ENCODE measurements at places on chromosomes 5 and 9.

- no peaks in the 10 kb centered on the region for H3K27me3 ChIP-seq
- no peak overlapping the region for H3K4me3 ChIP-seq
- H3K36me3 ChIP-seq = no peaks in the 10 kb centered on the region
- no peak overlapping the region for H3K27ac ChIP-seq
Observed at GRCh38 chr5:161676103-161676502, 9.4 kb upstream of the GABRA6 start.

DNA sequence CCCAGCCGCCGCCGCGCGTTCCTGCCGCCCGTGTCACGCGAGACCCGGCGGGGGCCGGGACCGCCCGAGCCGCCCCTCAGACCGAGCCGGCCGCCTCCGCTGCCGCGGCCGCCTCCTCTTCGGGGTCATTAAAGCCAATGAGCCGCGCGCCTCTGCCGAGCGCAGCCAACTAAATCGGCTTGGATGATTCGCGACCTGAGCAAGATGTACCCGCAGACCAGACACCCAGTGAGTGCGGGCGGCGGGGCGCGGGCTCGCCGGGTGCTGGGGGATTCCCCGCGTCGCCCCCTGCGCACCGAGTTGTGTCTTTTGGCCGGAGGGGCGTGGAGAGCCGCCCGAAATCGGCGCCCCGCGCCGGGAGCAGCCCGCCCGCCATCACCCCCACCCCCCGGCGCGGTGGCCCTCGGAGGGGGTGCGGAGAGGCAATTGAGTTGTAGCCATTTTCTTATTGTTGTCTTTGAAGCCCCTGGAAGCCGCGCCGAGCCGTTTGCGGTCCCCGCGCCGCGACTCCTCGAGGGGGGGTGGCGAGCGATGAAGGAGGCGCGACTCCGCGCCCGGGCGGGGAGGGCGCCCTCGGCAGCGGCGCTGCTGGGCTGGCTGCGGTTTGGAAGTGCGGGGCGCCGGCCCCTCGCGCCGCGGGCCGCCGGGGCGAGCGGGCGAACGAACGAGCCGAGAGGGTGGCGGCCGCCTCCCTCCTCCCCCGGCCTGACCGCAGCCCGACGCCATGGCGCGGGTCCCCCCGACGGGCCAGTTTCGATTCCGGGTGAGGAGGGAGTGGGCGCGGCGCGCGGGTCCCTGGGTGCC is 1.0 kb downstream of the TLE4 start:
- H3K27me3 ChIP-seq = peaks cover 16% of the 10 kb centered on the region
- H3K27ac ChIP-seq = peak overlapping the region; percentile 82
- H3K4me1 ChIP-seq = peaks cover 2% of the 10 kb centered on the region
- H3K36me3 ChIP-seq = no peaks in the 10 kb centered on the region
- peak overlapping the region; percentile 66 for H3K4me3 ChIP-seq

GRCh38 chr5:95649274-95649673 is 2.7 kb downstream of the RFESD start:
- no peak overlapping the region for H3K4me3 ChIP-seq
- H3K36me3 ChIP-seq = no peaks in the 10 kb centered on the region
- H3K27ac ChIP-seq = no peak overlapping the region
- peaks cover 3% of the 10 kb centered on the region for H3K4me1 ChIP-seq
- no peak for DNase-seq

GRCh38 chr5:87076931-87077330 is 190.8 kb upstream of the RASA1 start:
- no peaks in the 10 kb centered on the region for H3K36me3 ChIP-seq
- H3K27me3 ChIP-seq = no peaks in the 10 kb centered on the region
- H3K4me3 ChIP-seq = no peak overlapping the region
- no peaks in the 10 kb centered on the region for H3K4me1 ChIP-seq

- no peaks in the 10 kb centered on the region for H3K27me3 ChIP-seq
- no peak overlapping the region for H3K4me3 ChIP-seq
- no peak for DNase-seq
- H3K4me1 ChIP-seq = peaks cover under 1% of the 10 kb centered on the region
- no peak overlapping the region for H3K27ac ChIP-seq
- H3K36me3 ChIP-seq = no peaks in the 10 kb centered on the region
Observed at GRCh38 chr9:6930827-6931226, 173.1 kb downstream of the KDM4C start.

All from lung (tissue), 17 donors.